Right renal pelvis (tissue), 4 donors: ENCODE measurements at places on chromosomes 4 and X. TPM values are rescaled to one million over a fixed set of nuclear protein-coding genes. Genes with fewer than 3 reads are reported as not detected.

DNA sequence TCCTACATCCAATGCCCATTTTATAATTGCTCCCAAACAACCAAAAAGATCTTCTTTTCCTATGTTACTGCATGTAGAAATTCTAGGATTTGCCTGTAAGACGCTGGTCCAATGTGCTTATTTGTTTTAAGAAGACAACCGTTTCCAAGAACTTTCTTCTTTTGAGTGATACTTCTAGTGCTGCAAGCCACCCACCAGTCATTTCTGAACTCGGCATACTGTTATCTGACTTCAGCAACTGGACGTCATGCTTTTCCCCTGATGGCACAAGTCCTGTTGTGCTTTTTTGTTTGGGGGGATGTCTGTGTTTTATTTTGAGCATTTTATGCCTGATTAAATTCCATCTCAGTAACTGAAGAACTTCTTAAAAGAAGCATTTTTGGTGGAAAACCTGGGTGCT lies 16.0 kb upstream of the RAP1GDS1 start:
- DNase-seq = no peak

GCNA gene
- 1.7 TPM for polyA plus RNA-seq

DNA sequence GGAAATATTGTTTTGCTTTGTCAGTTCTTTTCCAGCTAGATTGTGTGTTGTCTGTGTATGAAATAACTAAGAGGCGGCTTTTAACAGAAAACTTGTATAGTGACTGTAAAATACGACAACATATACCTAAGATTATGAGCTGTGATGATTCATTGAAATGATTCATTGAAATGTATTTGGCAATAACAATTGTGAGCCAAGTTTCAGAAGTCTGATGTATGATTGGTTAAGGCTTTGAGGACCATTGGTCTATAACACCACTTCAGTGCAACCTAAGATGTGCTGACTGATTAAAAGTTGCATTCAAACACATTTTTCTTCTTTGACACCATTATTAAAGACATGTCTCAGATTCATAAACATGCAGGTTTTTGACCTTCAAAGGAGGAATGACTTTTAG lies 76.6 kb downstream of the PTPN13 start:
- no peak for DNase-seq

DNA sequence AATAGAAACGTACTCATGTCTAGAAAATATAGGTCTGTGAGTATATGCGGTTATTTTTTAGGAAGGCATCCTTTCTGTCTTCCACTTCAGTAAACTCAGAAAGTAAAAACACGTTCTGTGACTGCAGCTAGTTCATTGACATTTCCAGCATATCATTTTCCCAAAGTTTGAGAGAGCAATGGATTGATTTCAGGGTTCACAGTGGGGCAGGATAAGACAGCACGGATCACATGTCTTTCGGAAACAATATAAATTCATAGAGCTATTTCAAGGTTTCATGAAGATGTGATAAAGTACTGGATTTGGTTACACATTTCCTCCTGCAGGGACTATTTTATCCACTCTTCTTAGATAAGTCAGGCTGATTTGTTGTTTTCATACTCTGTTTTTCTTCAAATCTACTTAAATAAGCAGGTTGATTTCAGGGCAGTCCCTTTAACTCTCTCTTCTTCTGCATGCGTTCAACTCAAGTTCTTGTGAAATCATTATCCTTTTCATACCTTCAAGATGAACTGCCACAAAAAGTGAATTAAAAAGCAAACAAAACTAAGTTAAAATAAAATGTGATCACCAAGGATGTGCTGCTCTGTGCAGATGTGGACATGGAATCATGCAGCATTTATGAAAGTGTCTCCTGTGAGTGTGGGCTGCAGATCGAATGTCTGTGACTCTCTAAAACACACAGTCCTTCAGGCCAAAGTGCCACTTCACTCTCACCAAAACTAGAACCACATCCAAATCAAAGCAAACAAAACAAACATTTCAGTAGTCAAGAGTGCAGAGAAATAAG lies 187.7 kb downstream of the UNC5C start:
- DNase-seq = no peak

DNA sequence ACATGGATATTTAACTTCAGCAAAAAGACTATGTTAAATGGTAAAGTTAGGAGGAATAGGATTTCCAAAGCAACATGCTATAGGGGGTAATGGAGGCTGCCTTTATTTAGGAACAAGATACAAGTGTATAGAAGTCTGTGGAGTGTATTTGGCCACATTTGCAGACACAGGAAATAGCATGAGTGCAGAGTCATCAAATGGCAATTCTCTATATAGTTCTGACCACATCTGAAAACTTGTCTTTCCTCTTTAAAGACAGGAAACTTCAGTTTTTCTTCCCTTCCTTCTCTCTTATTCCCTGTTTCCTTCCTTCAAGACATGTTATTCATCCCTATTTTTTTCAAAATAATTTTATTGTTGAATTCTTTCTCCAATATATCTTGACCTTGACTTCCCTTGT lies 119.3 kb upstream of the PITX2 start:
- DNase-seq = no peak

DNA sequence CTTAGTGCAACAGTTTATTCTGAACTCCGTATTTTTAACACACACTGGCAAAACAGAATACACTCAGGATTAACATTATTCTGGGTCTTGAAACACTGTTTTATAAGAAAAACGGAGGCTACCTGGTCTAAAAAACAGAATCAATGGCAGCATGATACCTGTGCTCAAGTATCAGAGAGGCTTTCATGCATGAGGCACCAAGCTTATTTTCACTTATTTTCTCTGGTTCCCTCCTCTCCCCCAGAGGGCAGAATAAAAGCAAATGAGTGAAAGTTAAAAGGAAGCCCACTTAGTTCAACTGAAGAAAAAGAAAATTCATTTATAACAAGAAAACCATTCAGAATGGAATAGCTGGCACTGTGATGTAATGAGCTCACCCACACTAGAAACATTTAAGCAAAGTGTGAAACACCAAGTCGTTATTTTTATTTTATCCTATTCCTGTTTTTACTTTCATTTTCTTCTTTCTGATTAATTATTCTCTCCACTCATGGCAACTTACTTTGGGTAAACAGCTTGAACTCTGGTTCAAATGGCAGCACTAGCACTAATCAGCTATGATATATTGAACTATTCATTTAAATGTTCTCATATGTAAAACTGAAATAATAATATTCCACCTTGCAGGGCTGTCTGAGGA lies 211.8 kb downstream of the PPP3CA start:
- DNase-seq = no peak

GRCh38 chr4:42278709-42279324 lies 118.5 kb upstream of the SHISA3 start:
- DNase-seq = no peak

DNA sequence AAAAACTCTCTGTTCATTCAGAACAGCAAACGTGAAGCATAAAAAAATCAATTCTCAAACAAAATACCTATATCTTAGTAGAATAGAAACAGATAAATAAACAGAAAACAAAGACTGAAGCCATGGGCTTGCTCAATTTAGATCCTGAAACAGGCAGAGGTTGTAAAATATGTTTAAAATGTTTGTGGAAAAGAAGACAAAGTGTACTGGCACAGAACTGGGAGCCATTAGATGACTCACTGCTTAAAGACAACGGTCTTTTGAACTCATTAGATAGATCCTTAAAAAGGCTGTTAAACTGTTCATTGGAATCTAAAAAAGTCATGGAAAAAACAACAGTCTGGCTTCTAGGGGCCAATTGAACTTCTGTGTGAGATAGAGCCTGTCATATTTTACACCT lies 247.0 kb upstream of the NDST4 start:
- DNase-seq = no peak

DNA sequence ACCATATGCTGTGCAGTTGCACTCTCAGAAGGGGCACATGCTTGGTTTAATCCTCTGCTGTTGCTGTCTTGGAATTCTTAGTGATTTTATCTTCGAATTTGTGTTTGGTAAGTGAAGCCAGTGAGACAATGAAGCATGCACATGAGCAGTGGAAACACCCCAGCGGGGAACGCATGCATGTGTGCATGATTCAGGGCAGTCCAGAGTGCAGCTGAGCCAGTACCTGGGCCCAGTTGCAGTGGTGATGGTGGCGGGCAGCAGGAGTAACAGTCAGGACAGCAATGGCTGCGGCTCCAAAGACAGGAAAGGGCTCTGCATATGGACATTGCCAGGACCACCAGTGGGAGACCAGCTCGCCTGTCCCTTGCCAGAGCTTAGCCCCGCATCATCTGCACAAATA lies 14.3 kb upstream of the TMEM165 start:
- DNase-seq = no peak

GRCh38 chrX:46257451-46257879 lies 287.8 kb downstream of the ZNF674 start:
- no peak for DNase-seq

GRCh38 chrX:348461-349117 lies 30.0 kb upstream of the GTPBP6 start:
- DNase-seq = no peak

DNA sequence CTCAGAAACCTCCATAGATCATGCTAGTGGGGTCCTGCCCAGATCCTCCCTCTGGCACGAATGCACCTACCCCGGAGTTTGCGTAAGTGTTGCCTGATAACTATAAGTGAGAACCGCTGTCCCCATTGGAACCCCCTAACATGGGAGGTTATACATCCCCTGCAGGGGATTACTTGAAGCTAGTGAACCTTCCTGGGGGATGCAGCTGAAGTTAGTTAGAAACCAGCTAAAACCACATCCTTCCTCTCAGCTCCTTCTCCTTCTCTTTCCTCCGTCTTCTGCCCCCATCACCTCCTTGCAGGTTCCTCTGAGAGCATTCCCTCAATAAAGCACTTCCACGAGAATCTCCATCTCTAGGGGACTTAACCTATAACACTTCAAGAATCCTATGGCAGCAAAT lies 95.0 kb downstream of the ZNF827 start:
- DNase-seq = no peak

PCDH7 gene
- 20.1 TPM for polyA plus RNA-seq

DNA sequence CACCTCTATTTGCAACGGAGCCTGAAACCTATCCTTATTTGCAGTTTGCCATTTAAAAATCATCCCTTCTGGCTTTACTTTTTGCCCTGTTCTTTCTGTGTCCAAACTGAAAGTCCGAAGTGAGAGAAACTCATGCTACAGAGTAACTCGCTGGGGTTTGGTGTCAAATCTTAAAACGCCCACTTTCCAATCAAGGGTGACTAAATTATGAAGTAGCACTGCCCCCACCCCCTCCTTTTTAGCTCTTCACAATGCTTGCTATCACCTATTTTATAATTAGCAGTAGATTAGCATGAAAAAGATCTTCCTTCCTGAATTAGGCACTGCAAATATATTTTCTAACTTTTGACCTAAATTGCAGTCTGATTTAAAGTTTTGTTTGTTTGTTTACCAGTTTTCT lies 52.5 kb downstream of the VGLL1 start:
- no peak for DNase-seq

CDS1 gene
- 33.8 TPM for polyA plus RNA-seq

MAOB gene
- 59.9 TPM for polyA plus RNA-seq

RAB33A gene
- polyA plus RNA-seq = 0.33 TPM

GRCh38 chr4:110793890-110794554 lies 171.1 kb upstream of the PITX2 start:
- no peak for DNase-seq

DNA sequence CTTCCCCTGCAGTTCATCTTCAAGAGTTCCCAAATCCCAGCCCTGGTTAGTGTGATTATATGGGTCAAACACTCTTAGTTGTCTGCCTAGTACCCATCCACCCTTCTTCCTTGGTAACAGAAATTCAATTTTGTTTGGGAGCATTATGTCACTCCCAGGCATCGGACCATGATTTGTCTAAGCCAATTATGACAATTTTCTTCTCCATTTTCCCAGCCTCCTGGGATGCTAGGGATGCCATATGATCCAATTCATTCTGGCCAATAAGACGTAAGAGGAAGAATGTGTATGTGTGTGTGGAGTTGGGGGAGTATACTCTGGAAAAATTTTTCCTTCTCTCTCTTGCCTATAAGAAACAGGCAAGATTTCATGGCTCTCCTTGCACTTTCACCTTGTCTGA lies 465.9 kb downstream of the MID1IP1 start:
- DNase-seq = no peak
